Neural crest cell (in vitro differentiated cells): ENCODE measurements at places on chromosomes 11 and 22. TPM values are rescaled to one million over a fixed set of nuclear protein-coding genes. Genes with fewer than 3 reads are reported as not detected.
A peak's percentile ranks its signal among the peaks of the same experiment; 100 is the strongest.

DNA sequence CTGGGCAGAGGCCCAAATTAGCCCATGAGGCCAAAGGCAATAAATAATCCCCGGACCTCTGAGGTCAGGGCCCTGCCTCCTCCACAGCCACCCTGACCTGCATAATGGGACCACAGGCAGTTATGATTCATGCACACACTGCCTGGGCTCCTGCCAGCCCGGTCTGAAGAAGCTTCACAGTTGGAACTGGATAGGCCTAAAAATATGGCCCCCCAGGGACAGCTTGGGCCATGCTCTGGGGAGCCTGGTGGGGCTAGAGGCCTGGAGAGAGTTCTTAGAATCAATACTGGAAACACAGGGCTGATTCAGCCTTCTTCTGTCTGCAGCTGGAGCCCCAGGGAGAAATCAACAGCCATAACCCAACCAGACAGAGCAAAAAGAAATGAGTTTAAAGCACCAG lies 112.8 kb upstream of the CADM1 start:
- DNase-seq = no peak

DNA sequence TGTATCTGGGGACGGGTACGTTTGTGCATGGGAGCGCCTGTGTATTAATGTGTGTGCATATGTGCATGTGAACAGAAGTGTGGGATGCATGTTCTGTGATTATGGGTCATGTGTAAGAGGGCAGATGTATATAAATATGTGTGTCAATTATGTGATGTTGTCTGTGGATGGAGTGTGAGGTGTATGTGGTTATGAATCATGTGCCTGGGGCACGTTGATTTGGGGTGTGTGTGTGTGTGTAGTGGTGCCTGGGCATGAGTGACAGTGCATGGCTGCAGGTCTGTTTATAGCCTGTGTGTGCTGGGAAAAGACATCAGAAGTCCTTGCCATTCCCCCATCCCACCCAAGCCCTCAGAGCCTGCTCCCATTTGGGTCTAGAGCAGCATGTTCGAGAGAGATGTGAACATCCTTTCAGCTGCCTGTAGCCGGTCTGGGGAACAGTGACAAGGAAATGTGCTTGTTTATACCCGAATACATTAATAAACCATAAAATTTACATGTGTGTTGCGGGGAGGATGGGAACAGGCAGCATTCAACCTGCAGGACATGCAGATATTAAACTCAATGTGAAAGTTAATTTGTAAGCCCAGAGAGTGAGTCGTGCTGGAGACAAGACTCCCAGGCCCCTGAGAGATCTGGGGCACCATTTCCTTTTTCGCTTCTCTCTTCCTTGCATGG lies 129.0 kb downstream of the NECTIN1 start:
- no peak for DNase-seq

DNA sequence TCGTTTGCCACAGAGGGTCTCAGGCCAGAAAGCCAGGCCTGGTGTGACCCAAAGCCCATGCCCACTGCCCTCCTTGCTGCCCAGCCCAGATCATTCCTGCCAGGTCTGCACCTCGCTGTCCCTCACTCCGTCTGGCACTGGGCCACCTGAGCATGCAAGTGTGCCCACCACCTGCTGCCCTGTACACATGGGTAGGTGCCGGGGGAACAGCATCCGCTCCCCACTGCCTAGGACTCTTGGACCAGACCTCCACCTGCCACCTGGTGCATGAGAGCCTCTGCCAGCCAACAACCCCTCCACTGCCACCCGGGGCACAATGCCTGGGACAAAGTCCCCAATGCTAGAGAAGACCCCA lies 12.5 kb downstream of the MGAT3 start:
- no peak for DNase-seq

- DNase-seq = no peak
Observed at GRCh38 chr22:35597692-35598395, 19.3 kb downstream of the MB start.

DNA sequence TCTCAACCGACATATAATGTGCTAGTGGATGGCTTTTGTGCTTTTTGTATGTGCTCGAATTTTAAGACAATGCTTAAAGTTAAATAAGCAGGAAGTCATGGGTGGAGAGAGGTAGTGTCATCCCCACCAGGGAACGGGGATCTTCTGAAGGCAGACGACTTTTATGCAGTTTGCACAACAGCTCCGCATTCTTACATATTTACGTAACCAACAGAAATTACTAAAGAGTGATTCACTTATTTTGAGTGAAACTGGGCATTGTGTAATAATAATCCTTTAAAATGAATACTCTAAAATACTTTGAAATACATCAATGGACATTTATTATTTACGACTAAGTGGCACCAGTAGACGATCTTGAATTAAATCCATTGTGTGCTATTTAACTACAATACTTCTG lies 305.1 kb downstream of the CNTN5 start:
- no peak for DNase-seq

GRCh38 chr11:77381729-77382665 lies 80.5 kb upstream of the GDPD4 start:
- no peak for DNase-seq

- no peak for DNase-seq
Observed at GRCh38 chr22:24683691-24684090, 80.7 kb downstream of the GGT1 start.

DNA sequence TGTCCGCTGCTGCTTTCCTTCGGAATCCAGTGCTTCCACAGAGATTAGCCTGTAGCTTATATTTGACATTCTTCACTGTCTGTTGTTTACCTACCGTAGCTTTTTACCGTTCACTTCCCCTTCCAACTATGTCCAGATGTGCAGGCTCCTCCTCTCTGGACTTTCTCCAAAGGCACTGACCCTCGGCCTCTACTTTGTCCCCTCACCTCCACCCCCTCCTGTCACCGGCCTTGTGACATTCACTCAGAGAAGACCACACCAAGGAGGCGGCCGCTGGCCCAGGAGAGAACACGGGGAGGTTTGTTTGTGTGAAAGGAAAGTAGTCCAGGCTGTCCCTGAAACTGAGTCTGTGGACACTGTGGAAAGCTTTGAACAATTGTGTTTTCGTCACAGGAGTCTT lies 15.4 kb upstream of the ST14 start:
- DNase-seq = no peak

- no peak for DNase-seq
Observed at GRCh38 chr11:60774726-60775125, 10.4 kb upstream of the MS4A10 start.

- DNase-seq = no peak
Observed at GRCh38 chr11:1857064-1857463, 4.2 kb downstream of the LSP1 start.

DNA sequence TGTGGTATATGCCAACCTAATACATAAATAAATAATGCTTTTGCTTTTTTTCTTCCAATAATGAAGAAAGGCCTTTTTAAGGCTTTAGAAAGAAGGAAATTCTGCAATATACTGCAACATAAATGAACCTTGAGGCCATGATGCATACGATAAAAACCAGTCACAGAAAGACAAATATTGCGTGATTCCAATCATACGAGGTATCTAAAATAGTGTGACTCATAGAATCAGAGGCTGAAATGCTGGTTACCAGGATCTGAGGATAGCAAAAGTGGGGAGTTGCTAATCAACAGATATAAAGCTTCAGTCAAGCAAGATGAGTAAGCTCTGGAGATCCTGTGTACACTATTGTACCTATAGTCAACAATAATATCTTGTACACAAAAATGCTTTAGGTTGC lies 24.2 kb downstream of the MS4A6A start:
- DNase-seq = no peak

- peak; percentile 64 for DNase-seq
Observed at GRCh38 chr11:107017433-107018218, 650 bp downstream of the GUCY1A2 start.

DNA sequence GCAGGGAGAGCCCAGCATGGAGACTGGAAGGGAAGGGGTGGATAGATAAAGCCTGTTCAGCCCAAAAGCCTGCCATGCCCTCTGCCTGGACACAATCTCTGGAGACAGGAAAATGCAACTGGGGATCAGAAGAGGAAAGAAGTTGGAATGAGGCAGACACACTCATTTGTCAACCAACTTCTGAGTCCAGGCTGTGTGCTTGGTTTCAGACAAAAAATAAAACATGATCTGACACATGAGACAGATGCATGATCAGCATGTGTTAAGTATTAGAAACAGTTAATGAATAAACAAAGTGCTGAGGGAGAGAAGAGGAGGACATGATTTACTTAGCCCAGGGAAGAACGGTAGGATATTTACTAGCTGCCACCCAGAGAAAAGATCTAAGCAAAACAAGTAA lies 839 bp downstream of the LRRN4CL start:
- no peak for DNase-seq

DNA sequence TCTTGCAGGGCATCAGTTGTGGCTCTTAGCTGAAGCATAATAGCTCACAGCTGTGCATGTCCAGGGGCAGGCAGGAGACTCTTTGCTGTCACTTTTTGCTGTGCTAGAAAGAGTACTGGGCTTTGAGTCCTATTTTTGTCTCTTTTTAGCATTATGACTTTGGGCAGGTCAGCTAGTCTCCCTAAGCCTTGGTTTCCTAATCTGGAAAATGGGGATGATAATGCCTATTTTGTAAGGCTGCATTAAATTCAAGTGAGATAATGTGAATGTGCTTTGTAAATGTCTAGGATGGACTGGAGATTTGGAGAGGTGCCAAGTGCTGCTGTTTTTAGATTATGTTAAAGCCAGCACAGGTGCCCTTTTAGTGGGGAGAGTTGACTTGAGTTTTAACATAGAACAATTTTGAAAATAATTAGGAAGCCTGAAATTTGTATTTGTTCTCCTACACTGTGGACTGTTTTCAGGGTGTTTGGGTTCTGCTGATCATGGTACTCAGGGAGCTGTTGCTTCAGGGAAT lies 19.1 kb downstream of the CABIN1 start:
- no peak for DNase-seq

GRCh38 chr11:2452321-2453012 lies 7.7 kb downstream of the KCNQ1 start:
- no peak for DNase-seq

DNA sequence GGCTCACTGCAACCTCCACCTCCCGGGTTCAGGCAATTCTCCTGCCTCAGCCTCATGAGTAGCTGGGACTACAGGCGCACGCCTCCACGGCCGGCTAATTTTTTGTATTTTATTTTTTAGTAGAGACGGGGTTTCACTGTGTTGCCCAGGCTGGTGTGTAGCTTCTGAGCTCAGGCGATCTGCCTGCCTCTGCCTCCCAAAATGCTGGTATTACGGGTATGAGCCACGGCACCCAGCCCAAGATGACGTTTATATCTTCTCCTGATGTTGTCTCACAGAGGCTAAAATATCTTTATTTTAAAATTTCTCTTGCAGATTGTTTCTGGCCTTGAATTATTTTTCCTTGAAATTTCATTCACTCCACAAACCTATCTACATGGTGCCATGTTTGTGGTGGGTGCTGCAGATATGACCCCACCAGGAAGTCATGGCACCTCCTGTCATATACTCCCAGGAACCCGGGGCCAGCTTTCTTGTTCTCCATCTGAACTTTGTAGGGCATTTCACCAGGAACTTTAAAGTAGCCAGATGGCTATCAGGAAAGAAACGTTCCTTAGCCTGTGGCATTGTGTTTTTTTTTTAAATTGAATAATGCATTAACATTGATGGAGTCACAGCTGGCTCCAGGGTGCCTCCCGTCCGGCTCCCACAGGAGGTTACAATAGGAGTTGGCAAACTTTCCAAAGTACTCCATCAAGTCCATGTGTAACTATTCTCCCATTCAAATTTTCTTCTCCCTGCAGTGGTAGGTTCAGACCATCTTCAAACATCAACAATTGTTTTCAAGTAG lies 42.0 kb upstream of the LIPT2 start:
- DNase-seq = no peak

DNA sequence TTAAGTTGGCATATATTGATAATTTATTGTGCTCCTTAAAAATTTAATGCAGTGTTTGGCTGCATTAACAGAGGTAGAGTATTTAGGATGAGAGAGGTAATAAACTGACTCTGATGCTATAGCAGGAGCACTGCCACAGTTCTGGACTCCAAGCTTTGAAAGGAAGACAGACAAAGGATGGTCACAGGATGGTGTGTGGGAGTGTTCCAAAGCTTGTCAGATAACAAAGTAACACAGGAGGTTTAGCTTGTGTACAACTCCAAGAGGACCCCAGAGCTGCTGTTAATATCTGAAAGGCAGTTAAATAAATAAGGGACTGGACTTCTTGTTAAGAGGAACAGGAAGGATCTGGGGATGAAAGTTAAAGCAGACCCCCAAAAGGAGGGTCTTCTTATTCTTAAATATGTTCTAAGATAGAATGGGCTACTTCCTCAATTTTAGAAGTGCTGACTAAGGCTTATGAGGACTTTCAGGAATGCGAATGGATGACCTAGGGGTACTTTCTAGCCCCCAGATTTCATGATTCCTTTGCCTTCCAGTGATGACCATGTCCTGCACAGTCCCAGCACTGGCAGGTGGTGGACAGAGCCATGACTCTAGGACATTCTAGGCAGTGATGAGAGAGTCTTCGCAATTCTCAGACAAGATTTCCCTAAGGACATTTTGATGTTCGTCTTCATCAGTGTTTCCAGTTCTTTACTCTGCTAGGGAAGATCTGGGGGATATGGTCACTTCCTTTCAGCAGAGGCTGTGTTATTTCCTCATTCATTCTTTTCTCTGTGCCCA lies 149.1 kb upstream of the RASSF10 start:
- no peak for DNase-seq

- DNase-seq = no peak
Observed at GRCh38 chr22:33022231-33022630, 36.0 kb downstream of the SYN3 start.

GRCh38 chr11:47289856-47290255 lies 19.9 kb downstream of the MADD start:
- no peak for DNase-seq

DNA sequence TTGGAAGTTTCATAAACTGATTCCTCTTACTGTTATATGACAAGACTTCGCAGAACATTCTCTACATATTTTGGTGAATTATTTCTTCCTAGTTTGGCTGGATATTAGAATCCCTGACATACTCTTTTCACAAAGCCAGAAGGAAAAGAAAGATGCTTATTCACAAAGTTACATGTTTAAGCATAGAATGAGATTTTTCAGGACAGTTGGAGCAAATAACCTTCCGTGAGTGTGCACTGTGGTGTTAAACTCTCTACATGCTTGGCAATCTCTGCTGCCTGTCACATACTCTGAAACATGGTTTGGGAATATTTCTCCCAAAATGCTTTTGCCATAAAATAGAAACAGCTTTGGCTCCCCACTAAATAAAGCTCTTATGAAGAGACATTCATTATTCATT lies 230.0 kb upstream of the MTNR1B start:
- DNase-seq = no peak

- no peak for DNase-seq
Observed at GRCh38 chr11:128905345-128906184, 14.4 kb downstream of the KCNJ5 start.

UCP3 gene
- 4.0 TPM in 2 replicates for total RNA-seq

AMOTL1 gene
- 67.5 and 69.0 TPM in 2 replicates for total RNA-seq

C2CD2L gene
- 9.8 and 10.0 TPM in 2 replicates for total RNA-seq

C11orf91 gene
- 0.57 and 0.68 TPM in 2 replicates for total RNA-seq

CNGA4 gene
- total RNA-seq = 0.16 TPM in 1 of 2 replicates, not detected in the other

SNX32 gene
- 1.9 and 2.4 TPM in 2 replicates for total RNA-seq

NCR3LG1 gene
- 18.8 and 20.9 TPM in 2 replicates for total RNA-seq

ACRV1 gene
- 0.73 and 1.2 TPM in 2 replicates for total RNA-seq

EIF3M gene
- 282 and 298 TPM in 2 replicates for total RNA-seq

SMIM38 gene
- 1.1 and 1.4 TPM in 2 replicates for total RNA-seq

APOBEC3F gene
- total RNA-seq = 5.9 and 6.7 TPM in 2 replicates

SLC35E4 gene
- total RNA-seq = 4.4 and 4.5 TPM in 2 replicates

POU2AF2 gene
- not detected in 2 replicates for total RNA-seq

ZDHHC24 gene
- 7.3 and 7.7 TPM in 2 replicates for total RNA-seq

YAP1 gene
- 138 and 142 TPM in 2 replicates for total RNA-seq

UBQLNL gene
- 0.09 and 0.20 TPM in 2 replicates for total RNA-seq

ACAD8 gene
- total RNA-seq = 28.5 and 28.7 TPM in 2 replicates

ASRGL1 gene
- total RNA-seq = 50.1 and 57.5 TPM in 2 replicates

GPHA2 gene
- not detected in 2 replicates for total RNA-seq

TMA7B gene
- not detected in 2 replicates for total RNA-seq

PTPRCAP gene
- total RNA-seq = 0.84 and 1.6 TPM in 2 replicates

ISX gene
- not detected in 2 replicates for total RNA-seq
